ENCODE measurements at places on chromosomes 7 and 10.

- DNase-seq: no peak
These were observed 10.9 kb downstream of the CALML5 start for GRCh38 chr10:5488272-5489161.

DNA sequence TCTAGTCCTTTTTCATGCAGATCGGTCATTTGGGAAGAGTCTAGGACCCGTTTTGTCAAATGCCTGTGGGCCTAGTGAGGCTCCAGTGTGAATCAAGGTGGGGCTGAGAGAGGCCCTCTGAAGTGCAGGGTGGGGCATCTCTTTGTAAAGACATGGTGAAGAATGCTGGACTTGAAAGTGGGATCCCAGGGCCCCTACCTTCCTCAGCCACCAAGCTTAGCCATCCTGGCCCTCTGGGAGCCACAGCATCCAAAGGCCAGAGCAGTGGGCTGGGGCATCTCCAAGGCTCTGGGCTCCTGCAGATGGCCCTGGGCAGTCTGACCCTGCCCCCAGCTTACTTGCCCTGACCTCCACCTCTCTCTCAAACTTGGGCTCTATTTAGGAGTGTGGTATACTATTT lies 78.5 kb downstream of the ADCY1 start:
- no peak for DNase-seq

DNA sequence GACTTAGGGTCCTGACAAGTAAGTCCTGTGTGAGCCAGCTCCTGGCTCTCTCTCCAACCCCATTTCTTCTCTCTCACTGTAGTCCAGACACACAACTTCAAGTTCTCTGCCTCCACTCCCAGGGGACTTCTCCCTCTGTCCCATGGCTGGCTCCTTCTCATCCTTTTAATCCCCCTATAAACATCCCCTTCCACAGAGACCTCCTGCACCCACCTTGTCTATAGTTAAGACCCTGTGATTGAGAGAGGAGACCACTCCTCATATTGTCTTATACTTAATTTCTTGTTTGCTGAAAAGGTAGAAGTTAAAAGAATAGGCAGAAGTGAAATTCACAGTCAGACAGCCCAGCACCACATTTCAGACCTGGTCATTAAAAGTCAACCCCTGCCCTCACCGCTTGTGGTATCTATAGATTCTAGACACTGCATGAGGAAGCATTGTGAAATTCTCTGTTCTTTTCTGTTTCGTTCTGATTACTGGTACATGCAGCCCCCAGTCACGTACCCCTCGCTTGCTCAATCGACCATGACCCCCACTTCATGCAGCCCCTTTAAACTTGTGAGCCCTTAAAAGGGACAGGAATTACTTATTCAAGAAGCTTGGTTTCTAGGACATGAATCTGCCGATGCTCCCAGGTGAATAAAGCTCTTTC lies 125.6 kb upstream of the FRMD4A start:
- no peak for DNase-seq

DNA sequence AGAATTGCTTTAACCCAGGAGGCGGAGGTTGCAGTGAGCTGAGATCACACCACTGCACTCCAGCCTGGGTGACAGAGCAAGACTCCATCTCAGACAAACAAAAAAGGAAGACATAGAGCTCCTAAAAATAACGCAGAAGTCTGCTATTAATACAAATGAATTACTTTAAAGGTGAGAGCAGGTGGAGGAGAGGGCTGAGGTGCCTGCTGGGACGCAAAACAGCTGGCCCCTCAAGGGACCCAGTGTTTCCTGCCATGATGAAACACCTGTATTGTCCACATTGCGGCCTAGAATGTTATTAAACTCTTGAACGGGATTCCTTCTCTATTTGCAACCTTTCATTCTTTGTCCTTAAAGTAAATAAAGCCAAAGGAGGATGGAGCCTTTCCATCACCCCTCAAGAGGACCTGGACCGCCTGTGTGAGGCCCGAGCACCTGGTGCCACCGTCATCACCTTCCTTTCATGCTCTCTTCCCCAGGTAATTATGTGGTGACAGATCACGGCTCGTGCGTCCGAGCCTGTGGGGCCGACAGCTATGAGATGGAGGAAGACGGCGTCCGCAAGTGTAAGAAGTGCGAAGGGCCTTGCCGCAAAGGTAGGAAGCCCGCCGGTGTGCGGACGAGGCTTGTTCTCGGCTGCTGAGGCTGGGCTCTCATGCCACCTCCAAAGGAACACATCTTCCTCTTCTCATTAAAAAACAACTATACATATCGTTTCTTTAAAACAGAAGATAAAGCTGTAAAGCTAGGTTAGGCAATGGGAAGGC lies 136.7 kb downstream of the EGFR start:
- peak; percentile 72 for DNase-seq

DNA sequence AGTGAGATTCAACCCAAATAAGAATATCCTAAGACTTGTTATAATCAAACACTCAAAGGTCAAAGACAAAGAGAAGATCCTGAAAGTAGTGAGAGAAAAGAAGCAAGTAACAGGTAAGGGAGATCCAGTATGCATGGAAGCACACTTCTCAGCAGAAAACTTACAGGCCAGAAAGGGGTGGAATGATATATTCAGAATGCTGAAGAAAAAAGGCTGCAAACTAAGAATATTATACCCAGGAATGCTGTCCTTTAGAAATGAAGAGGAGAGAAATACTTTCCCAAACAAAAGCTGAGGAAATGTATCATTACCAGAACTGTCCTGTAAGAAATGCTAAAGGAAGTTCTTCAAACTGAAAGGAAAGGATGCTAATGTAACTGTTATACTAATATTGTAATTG lies 12.6 kb upstream of the ZNF746 start:
- DNase-seq: no peak

DNA sequence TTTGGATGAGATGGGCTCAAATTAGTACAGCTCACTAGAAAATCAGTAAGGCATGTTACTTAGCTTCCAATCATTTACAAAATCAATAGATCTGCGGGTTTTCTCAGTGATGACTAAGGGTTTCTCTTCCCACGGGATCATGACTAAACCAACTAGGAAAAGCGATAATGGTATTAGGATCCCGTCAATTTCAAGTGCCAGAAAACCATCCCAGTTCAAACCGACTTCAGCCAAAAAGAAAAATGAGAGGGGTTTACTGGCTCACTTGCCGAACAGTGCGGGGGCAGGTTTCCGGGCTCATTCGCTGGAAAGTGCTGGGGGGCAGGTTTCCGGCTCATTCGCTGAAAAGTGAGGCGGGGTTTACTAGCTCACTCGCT lies 62.1 kb upstream of the LYZL2 start:
- no peak for DNase-seq

DNA sequence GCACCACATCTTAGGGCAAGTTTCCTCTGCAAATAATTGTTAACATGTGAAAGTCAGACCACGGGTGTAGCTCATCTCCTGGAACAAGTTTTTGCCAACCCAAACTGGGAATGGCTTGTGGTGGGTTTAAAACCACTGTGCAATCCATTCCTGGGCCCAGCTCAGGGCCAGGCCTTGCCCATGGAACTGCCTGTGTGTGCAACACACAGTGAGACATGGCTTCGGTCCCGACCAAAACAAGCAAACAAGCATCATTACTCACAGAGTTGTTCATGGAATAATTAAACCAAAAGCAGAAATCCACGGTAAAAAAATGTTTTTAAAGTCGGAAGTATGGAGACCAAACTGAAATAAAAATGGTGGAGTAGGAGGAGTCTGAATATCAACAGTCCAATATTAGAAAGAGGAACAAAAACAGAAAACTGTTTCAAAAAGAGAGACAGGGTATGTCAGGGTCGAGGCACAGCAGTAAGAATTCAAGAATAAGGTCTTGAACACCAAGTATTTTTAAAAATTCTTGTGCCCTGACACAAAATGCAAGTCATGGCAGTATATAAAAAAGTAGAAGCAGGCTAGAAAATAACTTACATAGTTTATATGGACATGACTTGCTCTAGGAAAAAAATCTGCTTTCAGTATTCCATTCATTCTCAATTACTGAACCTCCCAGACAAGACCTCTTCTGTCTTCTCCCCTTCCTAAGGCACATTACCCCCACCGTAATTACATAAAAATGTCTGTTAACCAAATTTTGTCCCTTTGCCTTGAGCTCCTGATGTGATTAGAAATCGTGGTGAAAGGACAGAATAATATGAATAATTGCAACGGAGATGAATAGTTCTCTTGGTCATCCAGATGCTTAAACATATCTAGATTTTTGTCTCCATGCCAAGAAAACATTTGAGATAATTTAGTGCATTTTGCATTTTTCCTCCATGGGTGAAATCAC lies 88.4 kb downstream of the FAS start:
- no peak for DNase-seq

DNA sequence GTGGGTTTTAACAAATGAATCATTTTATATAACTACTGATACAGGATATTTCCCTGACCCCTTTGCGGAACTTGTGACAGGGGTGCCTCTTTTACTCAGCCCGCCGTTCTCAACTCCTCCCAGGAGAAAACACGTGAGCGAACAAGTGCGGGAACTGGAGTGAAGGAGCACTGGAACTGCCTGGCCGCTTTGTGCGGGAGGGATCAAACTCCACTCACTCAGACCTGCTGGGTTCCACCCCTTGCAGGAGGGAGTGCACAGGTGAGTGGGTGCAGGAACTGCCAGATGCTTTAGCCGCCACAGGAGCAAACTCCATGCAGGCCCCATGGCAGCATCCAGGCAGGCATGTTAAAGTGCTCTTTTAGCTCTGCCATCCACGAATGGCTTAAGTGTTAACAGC lies 513.4 kb upstream of the GRM3 start:
- DNase-seq: no peak

DNA sequence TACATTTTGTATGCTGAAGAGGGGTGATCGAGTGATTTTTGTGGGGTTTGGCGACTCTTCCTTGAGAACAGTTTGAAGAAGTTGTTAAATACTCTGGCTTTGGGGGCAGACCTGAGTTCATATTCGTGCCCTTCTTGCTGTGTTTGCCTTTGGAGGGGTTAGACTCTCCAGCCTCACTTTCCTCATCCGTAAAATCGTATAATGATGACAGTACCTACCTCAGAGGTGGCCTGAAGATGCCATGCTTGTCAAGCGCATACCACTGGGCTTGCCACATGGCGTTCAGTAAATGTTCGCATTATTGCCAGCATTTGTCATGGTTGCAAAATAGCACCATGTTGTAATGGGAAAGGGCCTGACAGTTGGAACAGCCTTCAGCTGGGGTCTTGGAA lies 1.3 kb downstream of the STK17A start:
- no peak for DNase-seq

- no peak for DNase-seq
These were observed 28.9 kb upstream of the DDC start for GRCh38 chr7:50594136-50594535.

- DNase-seq: no peak
These were observed 5.1 kb downstream of the MTURN start for GRCh38 chr7:30139836-30140384.

- no peak for DNase-seq
These were observed 327.1 kb downstream of the FRMD4A start for GRCh38 chr10:14003517-14004184.

GRCh38 chr10:19828278-19829049 lies 12.2 kb downstream of the PLXDC2 start:
- no peak for DNase-seq

- no peak for DNase-seq
These were observed 5.4 kb downstream of the PPIA start for GRCh38 chr7:44801890-44802289.

GRCh38 chr10:117346574-117346973 lies 28.7 kb downstream of the PDZD8 start:
- no peak for DNase-seq

- peak; percentile 59 for DNase-seq
These were observed 11.5 kb upstream of the OGA start for GRCh38 chr10:101829561-101830315.

DNA sequence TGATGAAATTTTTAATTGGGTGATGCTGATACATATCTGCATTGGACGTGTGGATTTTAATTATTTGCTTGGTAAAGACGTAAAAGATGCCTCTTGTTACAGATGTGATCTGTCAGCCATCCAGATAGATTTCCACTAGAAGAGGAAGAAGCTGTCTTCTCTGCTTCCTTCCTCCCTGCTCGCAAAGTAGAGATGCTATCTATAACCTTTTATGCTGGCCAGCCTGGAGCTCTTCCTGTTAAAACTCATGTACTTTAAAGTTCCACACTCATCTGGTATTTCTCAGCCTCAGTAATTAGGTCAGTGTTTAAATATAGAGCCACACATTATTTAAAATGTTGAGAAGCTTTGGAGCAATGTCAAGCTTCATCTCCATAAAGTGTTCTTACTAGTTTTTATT lies 51.2 kb upstream of the TMEM229A start:
- DNase-seq: no peak

DNA sequence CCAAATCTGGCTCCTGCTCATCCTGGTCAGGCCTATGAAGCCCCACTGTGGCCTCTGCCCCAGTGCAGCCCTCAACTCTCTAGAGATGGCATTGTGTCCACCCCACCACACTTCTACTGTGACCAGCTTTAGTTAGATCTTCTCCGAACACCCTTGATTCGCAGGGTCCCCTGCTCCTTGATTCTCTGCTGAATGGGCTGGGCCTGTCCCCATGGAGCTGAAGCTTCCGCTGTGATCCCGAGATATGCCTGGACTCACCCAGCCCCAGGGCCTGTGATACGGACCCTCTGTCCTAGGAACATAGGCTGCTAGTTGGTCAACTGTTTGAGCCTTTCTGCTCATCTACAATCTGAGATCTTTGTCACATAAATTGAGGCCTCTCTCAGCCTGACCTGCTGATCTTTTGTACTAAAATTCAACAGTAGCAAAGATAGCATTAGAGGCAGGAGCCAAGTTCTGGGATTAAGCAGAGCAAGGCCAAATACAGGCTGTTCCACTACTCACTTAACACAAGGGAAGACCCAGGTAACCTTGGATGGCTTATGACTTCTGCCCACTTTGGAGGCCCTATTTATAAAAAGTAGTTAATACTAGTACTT lies 6.5 kb upstream of the PPIF start:
- no peak for DNase-seq

GRCh38 chr10:35640951-35641675 lies 983 bp downstream of the FZD8 start:
- DNase-seq: peak; percentile 77

DNA sequence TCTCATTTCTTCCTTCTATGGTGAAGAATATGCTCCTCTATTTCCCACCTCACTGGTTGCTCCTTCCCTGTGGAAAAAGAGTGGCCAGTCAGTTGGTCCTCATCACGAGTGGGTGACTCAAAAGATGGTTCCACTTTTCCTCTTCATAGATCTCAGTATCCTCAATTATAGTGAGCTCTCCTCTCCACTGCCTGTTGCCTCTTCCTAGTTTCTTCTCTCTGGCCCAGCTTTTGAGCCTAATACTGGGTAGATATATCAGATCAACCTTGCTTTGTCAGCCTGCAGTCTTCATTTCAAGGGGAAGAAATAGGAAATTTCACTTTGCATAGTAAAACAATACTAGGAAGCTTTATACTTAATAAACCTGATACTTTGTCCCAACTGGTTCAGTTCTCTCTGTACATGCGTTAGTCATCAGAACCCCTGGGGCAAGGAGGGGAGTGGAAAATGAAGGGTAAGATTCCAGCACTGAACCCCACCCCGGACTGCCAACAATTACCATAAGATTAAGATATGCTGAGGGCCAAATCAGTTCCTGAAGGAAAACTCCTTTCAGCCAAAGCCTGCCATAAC lies 15.5 kb upstream of the WNT16 start:
- no peak for DNase-seq
